Cardiac septum (tissue), 1 donor: ENCODE measurements at places on chromosomes 12 and 14. TPM values are rescaled to one million over a fixed set of nuclear protein-coding genes. Genes with fewer than 3 reads are reported as not detected.

DNA sequence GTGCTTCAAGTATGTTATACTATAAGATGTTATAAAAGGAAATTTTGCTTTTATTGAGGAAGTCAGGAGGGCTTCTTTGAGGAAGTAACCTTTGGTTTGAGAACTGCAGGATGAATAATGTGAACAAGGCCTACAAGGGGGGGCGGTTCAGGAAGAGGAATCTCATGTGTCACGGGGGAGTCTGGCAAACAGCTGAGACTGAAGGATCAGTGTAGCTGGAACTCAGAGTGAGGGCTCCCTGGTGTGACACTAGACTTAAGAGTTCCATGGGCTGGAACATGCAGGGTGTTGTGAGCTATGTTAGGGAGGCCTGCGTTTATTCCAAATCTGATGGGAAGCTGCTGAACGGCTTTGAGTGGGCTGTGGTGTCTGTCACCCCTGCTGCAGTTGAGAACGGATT, 62.3 kb downstream of the UNC79 start:
- no peak for DNase-seq

GRCh38 chr12:40375076-40375475, 150.3 kb downstream of the LRRK2 start:
- no peak for DNase-seq

GRCh38 chr12:67751381-67751928, 102.9 kb downstream of the DYRK2 start:
- DNase-seq: no peak

GRCh38 chr14:62532181-62532580, 513.1 kb downstream of the KCNH5 start:
- no peak for DNase-seq

GRCh38 chr14:101917413-101918017, 46.9 kb upstream of the DYNC1H1 start:
- no peak for DNase-seq

GRCh38 chr12:89927226-89927698, 218.6 kb upstream of the ATP2B1 start:
- DNase-seq: no peak

CSRP2 gene
- 15.7 TPM for total RNA-seq

IAPP gene
- not detected for total RNA-seq
